ENCODE measurements at places on chromosomes 6 and 20. TPM values are rescaled to one million over a fixed set of nuclear protein-coding genes. Genes with fewer than 3 reads are reported as not detected.

DHX35 gene
- 13.9 TPM for total RNA-seq

BICRAL gene
- total RNA-seq, result 18.5 TPM

PDYN gene
- not detected for total RNA-seq

NKAIN2 gene
- 0.23 TPM for total RNA-seq

BMP5 gene
- 0.10 TPM for total RNA-seq

QKI gene
- 116 TPM for total RNA-seq

TMEM244 gene
- total RNA-seq, result not detected

SLC17A1 gene
- total RNA-seq, result not detected

SIRPB1 gene
- total RNA-seq, result 1.9 TPM
